Lung microvascular endothelial cell (primary cell): ENCODE measurements at places on chromosomes 1 and 21.

- no peak for DNase-seq
Observed at GRCh38 chr1:42732126-42732680, 7.8 kb downstream of the CLDN19 start.

DNA sequence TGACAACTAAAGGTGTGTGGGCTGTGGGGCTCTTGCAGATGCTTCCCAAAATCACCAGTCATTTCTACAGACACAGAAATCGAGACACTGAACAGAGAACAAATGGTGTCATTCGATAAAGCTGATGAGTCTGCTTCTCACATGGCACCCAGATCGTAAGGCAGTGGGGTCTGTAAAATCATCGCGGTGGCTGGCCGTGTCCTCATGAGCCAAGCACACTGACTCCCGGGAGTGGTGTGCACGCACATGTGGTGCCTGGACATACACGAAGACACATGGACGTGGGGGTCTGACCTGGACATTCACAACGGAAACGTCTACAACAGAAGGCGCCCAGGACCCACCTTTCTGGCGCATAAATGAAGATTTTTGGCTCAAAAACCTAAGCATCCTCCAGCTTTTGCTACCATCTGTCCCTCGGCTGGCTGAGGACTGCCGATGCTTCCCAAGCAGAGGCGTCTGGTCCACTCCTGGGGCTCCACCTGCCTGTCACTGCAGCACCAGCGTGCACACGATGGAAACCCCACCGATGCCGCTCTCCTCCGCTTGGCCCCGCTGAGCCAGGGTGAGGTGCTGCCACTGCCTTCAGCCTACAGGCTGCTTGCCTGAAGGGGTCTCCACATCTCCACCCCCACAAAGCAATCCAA is 6.8 kb downstream of the SMIM1 start:
- no peak for DNase-seq

- DNase-seq, result no peak
Observed at GRCh38 chr1:2023187-2023586, 4.0 kb downstream of the GABRD start.

DNA sequence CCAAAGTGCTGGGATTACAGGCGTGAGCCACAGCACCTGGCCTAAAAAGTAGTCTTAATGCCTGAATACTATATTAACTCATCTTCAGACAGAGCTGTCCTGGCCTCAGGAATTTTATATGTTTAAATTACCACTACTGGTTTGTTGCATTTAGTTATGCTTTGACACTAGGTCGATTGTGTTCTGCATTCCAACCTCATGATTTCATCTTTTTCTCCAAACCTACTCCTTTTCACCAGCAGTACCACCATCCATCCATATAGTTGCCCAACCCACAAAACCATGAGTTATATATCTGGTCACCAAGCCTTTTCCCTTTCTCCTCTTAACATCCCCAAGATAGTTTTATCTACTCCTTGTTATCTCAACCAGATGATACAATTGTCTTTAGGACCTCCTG is 22.6 kb downstream of the FMO5 start:
- DNase-seq, result no peak

GRCh38 chr1:118821801-118822200 is 166.3 kb downstream of the TBX15 start:
- DNase-seq, result no peak

GRCh38 chr1:110436635-110437034 is 14.3 kb upstream of the PROK1 start:
- no peak for DNase-seq

DNA sequence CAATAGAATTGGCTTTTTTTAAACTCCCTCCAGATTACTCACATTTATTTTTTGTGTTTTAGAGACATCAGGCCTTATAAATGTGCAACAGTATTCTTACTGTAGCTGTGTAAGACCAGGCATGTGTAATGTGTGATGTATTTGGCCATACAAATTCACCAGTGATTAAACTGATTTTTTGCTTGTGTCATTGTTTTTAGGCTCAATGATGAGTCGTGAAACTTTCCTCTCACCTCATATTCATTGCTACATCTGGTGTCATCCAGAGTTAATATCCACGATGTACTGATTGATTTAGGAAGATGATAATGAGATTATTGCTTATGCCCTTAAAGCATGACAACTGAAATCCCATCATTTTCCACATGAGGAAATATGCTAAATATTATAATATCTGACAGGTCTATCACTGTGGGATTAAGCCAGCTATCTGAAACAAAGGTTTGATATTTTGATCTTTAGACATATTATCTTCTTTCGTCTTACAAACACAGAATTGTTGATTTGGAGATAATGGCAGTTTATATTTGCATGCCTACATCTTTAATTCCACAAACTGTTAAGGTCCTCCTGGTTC is 487.9 kb downstream of the PTBP2 start:
- peak; percentile 4 for DNase-seq

DNA sequence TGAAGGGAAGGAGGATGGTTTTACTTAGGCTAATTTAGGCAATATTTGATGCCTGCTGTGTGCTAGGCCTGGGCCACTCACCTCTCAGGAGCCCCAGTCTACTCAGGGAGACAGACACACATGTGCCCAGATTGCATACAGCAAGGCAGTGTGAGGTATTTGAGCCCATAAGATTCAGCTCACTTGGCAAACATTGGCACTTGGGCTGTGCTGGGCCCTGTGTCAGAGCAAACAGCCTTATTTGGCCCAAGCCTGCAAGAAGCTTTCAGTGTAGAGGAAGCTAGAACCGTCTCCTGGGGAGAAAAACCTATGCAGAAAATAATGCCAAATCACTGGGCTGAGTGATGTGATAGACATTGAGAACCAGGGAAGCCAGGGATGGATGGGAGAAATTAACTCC is 3.9 kb upstream of the SYNC start:
- no peak for DNase-seq

DNA sequence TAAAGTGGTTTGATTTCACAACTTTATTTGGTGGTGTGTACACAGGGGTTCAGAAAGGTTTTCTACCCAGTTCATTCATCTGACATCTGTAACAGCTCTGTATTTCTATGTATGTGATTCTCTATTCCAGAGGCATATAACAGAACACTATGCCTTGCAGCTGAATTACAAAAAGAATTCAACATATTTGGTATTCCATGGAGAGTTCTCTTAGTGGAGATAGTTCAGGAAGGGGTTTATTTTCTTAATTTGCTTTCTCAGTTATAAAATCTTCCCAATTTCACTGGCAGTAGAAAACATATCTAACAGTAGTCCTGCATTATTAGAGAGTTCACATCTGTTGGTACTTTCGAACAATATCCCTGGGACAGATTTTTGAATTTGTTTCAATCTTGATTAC is 207.9 kb upstream of the LYPLAL1 start:
- no peak for DNase-seq

GRCh38 chr1:157106813-157107189 is 7.2 kb upstream of the ETV3L start:
- no peak for DNase-seq

DNA sequence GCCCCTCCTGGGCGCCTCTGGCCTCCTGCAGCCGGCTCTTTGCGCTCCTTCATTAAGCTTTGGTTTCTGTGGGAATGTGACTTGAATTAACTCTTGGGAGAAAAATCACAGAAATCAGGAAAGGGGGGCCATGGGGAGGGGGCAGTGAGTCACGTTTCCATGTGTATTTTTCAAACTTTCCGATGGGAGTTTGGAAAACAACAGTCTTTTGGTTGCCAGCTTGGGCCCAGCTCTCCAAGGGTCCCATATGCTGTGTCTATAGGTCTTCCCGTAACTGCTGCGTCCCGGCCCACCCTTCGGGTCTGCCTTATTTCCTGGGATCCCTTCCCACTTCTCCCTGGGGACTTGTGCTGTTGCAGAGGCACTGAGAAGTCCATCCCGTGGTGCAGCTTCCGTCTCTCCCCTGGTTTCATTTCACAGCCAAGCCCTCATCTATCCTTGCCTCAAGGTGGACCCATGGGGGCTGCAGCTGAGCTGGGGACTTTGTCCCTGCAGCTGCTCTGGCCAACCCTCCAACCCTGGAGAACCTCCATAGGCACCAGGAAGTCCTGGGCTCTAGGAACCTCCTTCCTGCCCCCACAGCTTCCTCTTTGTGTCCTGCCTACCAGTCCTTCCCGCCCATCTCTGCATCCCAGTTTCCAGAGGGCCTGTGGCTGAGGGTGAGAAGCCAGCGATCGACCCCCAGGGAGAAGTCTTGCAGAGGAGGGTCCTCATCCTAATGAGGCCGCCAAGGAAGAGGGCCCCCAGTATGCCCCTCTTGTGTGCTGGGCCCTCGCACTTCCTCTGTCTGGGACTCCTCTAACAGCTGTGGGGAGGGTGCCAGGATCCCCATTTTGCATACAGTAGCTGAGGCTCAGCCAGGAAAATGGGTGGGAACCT is 11.6 kb upstream of the LMNA start:
- DNase-seq, result peak; percentile 83
